Activated CD4-positive, alpha-beta T cell treated with anti-CD3 and anti-CD28 coated beads, Interleukin-10, Interleukin-2, amounts not matched to agents 100 ng/mL and 50 ng/mL, durations not matched to agents 16 hours and 8 hours (primary cell): ENCODE measurements at places on chromosomes 5 and 9.

- no peak for DNase-seq
These were observed 562.7 kb upstream of the DAP start for GRCh38 chr5:11323761-11324160.

- no peak for DNase-seq
These were observed 12.0 kb downstream of the URM1 start for GRCh38 chr9:128383007-128383753.

GRCh38 chr9:94956731-94957130, 230.2 kb downstream of the AOPEP start:
- no peak for DNase-seq

DNA sequence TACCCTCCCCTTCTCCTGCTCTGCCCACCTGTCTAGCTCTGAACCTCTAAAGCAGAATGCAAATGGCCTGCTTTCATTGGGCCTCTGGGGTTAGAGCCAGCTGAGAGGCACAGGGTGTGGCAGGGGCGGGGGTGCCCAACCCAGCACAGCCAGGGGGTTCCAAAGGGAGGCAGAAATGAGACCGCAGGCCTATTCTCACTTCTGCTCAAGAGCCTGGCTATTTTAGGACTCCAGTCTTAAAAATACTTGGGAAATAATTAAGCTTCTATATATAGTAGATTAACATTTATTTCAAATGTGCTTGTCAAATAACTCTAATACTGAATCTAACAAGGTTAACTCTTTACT, 5.7 kb downstream of the QSOX2 start:
- no peak for DNase-seq

DNA sequence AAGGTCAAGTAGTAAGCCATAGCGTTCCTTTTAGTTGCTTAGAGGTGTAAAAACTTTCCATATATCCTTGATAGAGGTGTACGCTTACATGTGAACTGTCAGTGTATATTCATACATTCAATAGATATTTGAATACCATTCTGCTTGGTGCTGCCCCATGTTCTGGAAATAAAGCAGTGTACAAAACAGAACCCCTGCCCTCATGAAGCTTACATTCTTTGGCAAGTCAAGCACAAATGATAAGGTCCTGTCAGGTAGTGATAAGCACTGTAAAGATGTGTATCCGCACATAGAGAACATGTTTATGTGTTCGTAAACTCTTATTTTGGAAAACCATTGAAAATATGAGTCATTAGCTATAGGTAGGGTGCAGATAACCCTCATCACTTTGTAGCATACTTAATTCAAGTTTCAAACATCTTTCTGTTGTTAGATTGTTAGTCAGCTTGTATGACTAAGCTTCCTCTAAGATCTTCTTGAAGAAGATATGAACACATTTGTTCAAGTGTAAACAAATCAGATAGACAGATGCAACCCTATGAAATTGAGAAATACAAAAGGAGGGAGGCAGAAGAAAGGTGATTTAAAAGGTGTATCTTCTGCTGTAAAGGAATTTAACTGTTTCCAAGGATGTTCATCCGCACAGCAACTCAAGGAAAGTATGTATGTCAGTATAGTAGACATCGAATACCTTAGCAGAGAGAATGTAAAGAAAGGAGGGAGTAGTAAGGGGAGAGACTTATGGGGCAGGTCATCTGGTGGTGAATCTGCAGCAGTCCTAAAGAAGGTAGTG, 1.6 kb downstream of the GTF3C4 start:
- DNase-seq, result peak; percentile 36

- no peak for DNase-seq
These were observed 16.5 kb downstream of the SPACA9 start for GRCh38 chr9:132894862-132895835.

- DNase-seq, result peak; percentile 41
These were observed at the start of gene FIBCD1 for GRCh38 chr9:130938652-130939404. TSS of gene FIBCD1 (minus strand) at chr9:130939247. CDS start at chr9:130938607, 640 bp downstream.

DNA sequence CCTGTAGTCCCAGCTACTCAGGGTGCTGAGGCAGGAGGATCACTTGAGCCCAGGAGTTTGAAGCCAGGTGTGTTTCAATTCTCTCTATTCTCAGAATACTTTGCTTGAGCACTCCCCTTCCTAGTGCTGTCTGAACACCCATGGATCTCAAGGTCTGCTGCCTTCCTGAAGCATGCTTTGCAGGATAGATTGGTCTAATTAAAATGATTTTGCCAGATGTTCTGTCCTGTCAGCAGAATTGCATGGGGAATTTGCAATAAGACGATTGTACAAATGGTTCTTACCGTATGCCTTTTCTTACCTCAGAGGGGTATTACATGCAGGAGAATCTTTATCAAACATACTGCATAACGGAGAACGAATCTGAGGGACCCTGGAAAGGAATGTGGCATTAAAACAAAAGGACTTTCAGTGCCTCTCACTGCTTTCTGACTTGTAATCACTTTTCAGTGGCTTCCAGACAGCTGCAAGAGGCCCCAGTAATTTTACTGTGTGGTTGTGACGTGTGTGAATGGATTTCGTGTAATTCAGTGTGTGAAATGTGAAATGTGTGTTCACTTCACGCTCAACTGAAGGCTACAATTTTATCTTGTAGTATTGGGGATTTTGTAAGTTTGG, 587.2 kb upstream of the SEMA6A start:
- DNase-seq, result no peak

- DNase-seq, result peak; percentile 15
These were observed 17.0 kb downstream of the NIPSNAP3B start for GRCh38 chr9:104780796-104781395.

GRCh38 chr9:93974151-93974550, 19.0 kb upstream of the BARX1 start:
- no peak for DNase-seq

DNA sequence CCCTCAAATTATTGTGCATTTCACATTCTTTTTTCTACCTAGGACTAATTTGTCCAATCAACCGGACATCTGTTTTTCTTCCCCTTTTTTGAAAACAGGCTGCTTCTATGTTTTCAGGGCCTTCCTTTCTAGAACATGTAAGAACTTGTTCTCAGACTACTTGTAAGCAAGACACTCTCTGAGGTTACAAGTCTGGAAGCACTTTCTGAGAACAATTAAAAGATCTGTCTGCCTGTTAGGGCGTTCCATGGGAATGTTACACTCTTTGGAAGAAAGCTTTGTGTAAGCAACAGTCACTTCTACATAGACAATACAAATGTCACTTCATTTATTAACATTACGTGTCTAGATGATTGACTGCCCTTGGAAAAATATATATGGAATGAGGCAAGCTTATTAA, 50.9 kb upstream of the HSPB3 start:
- DNase-seq, result no peak

DNA sequence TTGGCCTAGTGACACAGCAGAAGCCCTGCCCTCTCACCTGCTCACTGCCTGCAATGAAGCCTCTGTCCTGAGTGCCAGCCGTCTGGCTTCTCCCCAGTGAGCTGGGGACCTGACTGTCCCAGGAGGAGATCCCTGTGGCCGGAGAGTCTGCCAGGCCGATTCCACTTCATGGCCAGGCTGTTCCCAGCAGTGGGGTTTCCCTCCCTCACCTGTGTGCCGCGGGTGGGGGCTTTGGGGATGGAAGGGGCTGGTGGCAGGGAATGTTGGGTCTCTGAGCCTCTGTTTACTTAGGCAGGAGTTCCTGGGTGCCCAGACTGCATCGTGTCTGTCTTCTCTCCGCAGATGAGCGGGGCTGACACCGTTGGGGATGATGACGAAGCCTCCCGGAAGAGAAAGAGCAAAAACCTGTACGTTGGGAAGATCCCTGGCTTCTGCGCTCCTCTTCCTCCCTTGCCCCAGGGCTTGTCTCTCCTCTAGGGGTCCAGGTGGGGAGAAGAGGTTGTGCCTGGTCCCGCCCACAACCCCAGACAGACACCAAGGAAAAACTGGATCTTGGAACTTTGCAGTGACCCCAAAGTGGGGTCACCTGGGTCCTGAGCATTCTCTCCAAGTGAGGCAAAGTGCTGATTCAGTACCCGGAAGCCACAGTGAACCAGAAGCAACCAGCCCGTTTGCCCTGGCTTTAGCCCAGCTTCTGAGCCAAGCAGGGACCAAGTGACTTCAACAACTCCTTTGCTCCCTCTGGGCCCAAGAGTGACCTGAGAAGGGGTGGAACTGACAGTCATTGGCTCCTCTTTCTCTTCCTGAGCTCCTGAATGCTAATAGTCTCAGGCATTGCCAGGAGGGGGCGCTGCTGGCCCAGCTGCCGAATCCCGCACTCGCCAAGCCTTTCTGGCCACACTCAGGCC, 127.7 kb downstream of the RGS3 start:
- peak; percentile 75 for DNase-seq

GRCh38 chr5:16486711-16487111, 21.1 kb upstream of the ZNF622 start:
- DNase-seq, result peak; percentile 1
